ENCODE measurements at places on chromosomes 6 and 20. TPM values are rescaled to one million over a fixed set of nuclear protein-coding genes. Genes with fewer than 3 reads are reported as not detected.
A peak's percentile ranks its signal among the peaks of the same experiment; 100 is the strongest.

DNA sequence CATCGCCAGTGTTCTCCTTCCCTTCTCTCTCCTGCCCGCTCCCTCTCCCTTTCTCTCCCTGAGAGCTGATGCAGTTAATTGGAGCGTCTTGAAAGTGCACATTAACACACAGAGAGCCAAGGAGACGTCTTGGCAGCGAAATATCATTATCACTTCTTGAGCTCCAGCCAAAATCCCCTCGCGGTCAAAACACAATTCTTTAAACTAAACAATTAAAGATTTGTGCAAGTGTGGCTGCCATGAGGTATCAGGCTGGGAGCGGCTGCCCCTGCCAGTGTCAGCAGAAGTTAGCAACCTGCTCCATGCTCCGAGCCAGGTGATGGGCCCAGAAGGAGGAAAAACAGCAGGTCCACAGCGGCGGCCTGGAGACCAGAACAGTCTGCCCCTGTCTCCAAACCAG, 100.9 kb upstream of the FOXP4 start:
- no peak for DNase-seq

- DNase-seq: no peak
Observed at GRCh38 chr6:53299331-53300005, 49.3 kb downstream of the ELOVL5 start.

DNA sequence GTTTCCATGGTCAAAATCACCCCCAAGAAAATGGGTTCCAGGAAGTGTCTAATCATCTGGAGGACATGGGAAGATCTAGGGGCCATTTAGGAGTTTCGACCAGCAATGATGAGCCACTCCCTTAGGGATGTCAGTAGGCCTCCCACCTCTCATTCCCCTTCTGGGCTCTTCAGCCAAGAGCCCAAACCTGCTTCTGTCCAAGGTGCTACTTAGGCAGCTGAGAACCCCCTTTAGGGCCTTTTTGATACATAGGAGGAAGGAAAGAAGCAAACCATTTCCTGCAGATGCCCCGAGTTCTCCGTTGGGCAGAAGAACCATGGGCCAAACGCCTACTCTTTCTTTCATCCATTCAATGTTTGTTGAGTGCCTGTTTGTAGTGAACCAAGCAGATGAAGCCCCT, 141.4 kb upstream of the RIN2 start:
- no peak for DNase-seq

The MARCKS gene
- total RNA-seq: 215 TPM

GRCh38 chr6:44254191-44255104, 2.9 kb downstream of the SLC35B2 start:
- DNase-seq: peak; percentile 57

- peak; percentile 62 for DNase-seq
Observed at GRCh38 chr20:45355209-45356084, 7.2 kb upstream of the SDC4 start.

All from Daoy (cell line).